ENCODE measurements at places on chromosomes 4 and X. TPM values are rescaled to one million over a fixed set of nuclear protein-coding genes. Genes with fewer than 3 reads are reported as not detected.

The KDM6A gene
- total RNA-seq = 31.2 TPM

The GALNT7 gene
- 8.0 TPM for total RNA-seq

The ZFP42 gene
- total RNA-seq = not detected

The RRAGB gene
- total RNA-seq = 19.0 TPM

GRCh38 chrX:140815868-140816267 lies 106.3 kb downstream of the LINC00632 start:
- peak; percentile 54 for DNase-seq

GRCh38 chrX:69113723-69114122 lies 51.5 kb downstream of the PJA1 start:
- DNase-seq = no peak

- DNase-seq = no peak
Observed at GRCh38 chr4:87527431-87528220, 1.6 kb downstream of the SPARCL1 start.

- DNase-seq = no peak
Observed at GRCh38 chr4:104446431-104447278, 48.0 kb downstream of the CXXC4 start.

DNA sequence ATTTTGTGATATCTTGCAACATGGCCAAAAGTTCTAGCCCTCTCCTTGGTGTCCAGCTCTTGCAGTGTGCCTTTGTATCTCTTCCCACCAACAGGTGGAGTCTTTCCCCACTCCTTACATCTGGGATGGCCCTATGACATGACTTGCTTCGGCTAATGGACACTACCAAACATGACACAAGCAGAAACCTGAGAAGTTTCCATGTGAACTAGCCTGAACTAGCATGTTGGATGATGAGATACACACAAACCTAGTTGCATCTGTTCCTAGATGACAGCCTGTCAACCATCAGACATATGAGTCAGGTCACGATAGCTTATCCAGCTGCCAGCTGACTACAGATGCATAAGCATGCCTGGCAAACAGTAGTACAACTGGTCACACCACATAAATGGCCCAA lies 207.5 kb upstream of the FTHL17 start:
- DNase-seq = peak; percentile 32

- no peak for DNase-seq
Observed at GRCh38 chr4:61517144-61517543, 317.0 kb downstream of the ADGRL3 start.

- peak; percentile 25 for DNase-seq
Observed at GRCh38 chr4:101163936-101164335, 183.4 kb downstream of the PPP3CA start.

- peak; percentile 57 for DNase-seq
Observed at GRCh38 chrX:22690116-22690515, 309.6 kb upstream of the DDX53 start.

DNA sequence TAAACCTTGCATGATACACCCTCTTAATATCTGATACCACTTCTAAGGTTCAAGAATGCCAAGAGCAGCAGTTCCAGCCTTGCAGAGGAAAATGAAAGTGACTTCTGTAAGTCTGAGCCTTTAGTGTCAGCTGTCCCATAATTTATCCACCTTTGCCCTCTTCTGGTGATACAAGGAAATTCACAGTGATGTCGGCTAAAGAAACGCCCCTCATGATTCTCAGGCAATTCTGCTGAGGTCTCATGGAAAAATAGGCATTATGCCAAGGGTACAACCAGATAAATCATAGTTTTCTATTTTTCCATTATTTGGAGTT lies 172.2 kb upstream of the CXCL13 start:
- DNase-seq = peak; percentile 59

DNA sequence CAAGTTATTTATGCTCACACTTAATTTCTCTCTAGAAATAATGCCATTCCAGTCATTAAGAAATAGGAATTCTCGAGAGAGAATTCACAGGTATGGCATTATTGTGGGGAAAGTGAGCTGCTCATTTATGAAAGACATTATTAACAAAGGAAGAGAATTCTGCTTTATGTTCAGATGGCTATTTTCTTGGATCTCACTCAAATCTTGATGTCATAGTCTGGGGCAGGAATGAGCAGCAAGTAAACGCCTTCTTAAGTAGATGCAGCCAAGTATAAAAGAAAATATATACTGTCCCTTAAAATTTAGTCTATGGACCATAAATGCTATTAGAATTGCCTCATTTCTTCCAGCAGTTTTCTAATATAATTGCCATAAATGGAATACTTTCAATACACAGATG lies 58.2 kb upstream of the FBXW7 start:
- DNase-seq = no peak

Measured in GM23248 (cell line).